Kidney glomerular epithelial cell (primary cell): ENCODE measurements at places on chromosomes 2 and 18.

GRCh38 chr18:25724121-25724520 lies 366.3 kb downstream of the SS18 start:
- DNase-seq = peak; percentile 7

DNA sequence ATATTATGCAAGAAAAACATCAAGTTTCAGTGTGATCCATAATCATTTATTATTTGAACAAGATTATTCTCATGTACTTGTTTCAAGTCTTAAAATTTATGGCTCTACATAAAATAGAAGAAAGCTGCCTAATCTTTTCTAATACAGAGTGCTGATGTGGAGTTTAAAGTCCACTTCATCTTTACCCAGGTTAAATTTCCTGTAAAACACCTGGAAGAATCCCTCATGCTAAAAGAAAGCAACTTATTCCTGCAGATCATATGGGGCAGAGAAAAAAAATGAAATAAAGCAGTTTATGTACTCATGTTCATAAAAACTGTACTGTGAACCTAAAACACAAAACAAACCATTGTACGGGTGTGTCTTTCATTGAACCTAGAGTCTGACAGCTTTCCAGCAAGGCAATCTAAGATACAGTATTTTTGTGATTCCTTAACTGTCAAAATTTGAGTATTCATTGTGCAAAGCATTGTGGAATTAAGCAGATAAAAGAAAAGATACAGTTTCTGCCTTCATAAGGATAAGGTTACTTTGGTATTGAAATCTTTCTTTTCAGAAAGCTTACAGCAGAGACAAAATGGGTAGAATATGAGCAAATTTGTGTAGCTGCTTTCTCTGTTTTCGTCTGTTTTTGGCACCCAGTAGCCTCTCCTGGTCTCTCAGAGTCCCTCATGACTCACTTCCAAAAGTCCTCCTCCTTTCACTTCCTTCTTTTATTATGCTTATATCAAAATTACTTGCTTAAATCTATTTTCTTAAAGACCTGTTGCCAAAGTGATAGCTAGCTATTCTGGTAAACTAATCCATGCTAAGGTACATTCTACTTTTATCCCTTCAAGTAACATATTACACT lies 26.9 kb upstream of the GLS start:
- no peak for DNase-seq

- DNase-seq = no peak
These were observed 63.3 kb upstream of the AQP4 start for GRCh38 chr18:26928670-26929313.

- no peak for DNase-seq
These were observed 27.8 kb upstream of the SLC9A2 start for GRCh38 chr2:102591491-102592045.

DNA sequence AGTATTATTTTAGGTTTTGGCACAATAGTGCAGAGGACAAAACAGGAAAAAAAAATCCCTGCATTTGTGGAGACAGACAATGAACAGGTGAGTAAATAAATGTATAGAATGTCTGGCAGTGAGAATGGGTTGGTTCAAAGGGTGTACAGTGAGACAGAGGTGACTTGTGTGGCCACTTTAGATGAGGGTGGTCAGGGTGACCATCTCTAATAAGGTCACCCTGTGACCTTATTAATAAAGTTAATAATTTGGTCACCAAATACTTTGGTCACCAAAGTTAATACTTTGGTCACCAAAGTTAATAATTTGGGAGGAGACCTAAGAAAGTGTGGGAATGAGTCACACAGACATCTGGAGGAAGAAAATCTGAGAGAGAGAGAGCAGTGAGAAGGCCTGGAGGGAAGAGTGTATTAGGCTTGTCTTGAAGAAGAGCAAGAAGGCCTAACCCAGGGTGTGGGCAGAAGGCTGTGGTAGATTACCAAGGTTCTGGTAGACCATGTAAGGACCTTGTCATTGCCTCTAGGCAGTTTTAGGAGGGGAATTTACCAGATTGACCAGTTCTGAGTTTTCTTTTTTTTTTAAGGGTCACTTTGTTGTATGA lies 1368.4 kb upstream of the CELF4 start:
- peak; percentile 2 for DNase-seq

DNA sequence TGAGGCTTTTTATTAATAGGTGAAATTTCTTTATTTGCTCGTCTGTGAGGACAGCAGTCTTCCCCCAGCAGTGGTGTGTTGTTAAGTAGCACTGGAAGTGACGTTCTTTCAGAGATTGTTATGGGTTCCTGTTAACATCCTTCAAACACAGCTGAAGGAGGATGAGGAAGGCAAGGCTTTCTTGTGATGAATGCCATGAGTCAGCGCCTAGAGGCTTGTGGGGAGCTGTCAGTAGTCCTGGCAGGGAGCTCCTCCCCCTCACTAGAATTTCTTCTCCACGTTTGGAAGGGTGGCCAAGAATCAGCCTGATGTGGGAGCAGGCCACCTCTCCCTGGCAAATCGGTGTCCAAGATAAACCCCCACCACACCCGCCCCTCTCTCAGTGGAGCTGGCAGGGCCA lies 113.2 kb downstream of the ARHGEF4 start:
- DNase-seq = no peak

GRCh38 chr2:21451403-21451802 lies 327.6 kb downstream of the TDRD15 start:
- no peak for DNase-seq

DNA sequence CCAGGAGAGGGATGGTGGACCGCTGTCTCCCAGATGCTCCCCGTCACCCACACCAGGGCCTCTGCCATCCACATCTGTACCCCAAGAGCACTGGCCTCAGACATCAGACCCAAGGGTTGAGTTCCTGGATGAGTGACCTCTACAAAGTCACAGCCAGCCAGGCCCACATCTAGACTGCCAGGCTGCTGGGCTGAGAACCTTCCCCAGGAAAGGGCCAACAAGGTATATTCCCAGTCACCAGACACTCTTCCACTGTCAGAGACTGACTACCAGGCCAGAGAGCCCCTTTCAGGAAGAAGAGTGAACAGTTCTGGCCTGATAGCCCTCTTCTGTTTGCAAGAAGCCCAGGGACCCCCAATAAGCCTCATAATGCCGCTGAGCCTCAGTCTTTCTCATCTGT lies 44.3 kb downstream of the C1QL2 start:
- no peak for DNase-seq

GRCh38 chr2:239008677-239009588 lies 161.0 kb downstream of the TWIST2 start:
- no peak for DNase-seq

GRCh38 chr2:11990576-11990975 lies 244.1 kb downstream of the LPIN1 start:
- DNase-seq = no peak

- DNase-seq = no peak
These were observed 73.0 kb upstream of the RGPD5 start for GRCh38 chr2:109721135-109721534.

- DNase-seq = no peak
These were observed 109.7 kb downstream of the NOL4 start for GRCh38 chr18:34114996-34115395.
